ENCODE measurements at places on chromosomes 13 and 19.

- DNase-seq: no peak
Measured at GRCh38 chr19:6263735-6264444, 15.9 kb downstream of the MLLT1 start.

- no peak for DNase-seq
Measured at GRCh38 chr19:40411958-40412499, 1.1 kb downstream of the PRX start.

GRCh38 chr13:25200783-25201182 lies 28.7 kb upstream of the AMER2 start:
- no peak for DNase-seq

DNA sequence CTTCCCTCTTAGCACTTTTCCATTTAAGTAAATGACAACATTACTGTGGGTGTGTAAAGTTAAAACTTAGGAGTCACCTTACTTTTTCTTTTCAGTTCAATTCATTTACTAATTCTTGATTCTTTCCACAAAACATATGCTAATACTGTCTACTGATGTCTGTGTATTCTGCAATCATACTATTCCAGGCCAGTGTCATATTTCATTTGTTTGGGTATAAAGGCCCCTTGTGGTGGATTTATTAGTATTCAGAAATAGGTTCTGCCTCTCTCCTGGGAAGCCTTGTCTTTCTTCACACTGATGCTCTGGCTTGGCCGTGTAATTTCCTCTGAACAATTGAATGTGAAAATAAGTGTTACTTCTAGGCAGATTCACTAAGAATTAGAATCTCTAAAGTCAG lies 621.9 kb upstream of the SPRY2 start:
- DNase-seq: no peak

- DNase-seq: no peak
Measured at GRCh38 chr13:74920920-74921319, 561.0 kb downstream of the TBC1D4 start.

DNA sequence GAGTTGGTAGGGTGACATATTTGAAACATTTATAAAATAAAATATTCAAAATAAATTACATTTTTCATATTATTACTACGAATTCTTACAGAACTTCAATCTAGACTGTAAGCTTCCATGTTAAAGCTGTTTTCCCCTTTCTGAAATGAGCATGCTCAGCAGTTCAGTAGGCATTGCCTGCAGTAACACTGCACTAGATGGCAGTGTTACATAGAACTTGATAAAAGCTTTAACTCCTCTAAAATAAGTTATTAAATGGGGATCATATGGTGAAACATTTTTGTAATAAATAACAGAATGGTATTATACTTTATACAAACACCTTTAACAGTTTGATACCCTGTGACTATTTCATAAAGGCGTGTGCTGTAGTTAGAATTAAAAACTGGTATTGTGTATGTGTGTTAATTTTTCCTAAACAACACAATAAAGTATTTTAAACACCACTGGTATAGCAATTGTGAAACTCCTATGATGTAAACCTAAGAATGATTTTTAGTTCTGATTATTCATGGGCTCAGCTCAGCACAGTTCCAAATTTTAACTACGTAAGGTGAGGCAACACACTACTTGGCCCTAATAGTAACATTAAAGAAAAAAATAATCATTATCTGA lies 11.6 kb upstream of the GPR18 start:
- DNase-seq: peak; percentile 39

DNA sequence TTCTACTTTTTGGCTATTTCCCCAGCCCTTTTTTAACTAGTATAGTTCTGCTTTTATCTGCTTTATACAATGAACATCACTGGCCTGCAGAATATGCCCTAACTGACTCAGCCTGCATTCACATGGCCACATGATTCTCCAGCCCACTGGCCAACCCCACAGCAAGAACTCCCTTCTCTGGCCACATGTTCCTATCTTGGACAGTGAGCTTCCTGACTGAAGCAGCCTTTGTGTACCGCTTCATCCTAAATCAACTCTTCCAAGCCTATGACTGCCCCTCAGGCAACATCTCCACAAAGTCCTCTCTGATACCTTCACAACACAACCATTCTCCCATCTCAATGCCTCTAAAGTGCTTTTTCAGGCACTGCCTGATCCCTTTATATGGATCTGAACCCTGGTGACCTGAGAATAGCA lies 214.1 kb downstream of the COL4A1 start:
- no peak for DNase-seq
